ENCODE measurements at places on chromosomes 6 and 20. TPM values are rescaled to one million over a fixed set of nuclear protein-coding genes. Genes with fewer than 3 reads are reported as not detected.

Gene TRAPPC3L
- total RNA-seq, result not detected

Gene HDGFL1
- not detected for total RNA-seq

Gene SLC44A4
- total RNA-seq, result not detected

Gene APCDD1L
- total RNA-seq, result not detected

Gene ADGRF5
- total RNA-seq, result not detected

Gene PRPH2
- total RNA-seq, result not detected

Gene KIAA1755
- total RNA-seq, result not detected

Gene PDYN
- not detected for total RNA-seq

Gene CFB
- total RNA-seq, result not detected

Gene PSORS1C2
- total RNA-seq, result not detected

Gene TPD52L1
- not detected for total RNA-seq

DNA sequence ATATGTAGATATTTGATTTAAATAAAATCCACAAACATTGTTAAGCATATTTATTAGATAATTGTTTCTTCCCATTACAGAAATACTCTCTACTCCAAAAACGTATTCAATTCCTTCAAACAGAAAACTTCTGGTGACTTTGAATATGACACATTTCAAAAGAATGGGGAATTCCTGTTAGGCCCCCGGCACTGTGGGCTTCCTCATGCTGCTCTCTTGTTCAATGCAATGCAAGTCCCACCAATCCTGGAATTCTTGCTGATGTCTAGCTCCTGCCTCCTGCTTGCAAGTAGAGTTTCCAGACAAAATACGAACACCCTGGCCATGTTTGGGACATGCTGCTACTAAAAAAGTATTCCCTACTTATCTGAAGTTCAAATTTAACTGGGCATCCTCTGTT is 544.1 kb downstream of the QKI start:
- no peak for DNase-seq

- DNase-seq, result no peak
Observed at GRCh38 chr6:30857549-30857948, 26.8 kb upstream of the DDR1 start.

- DNase-seq, result no peak
Observed at GRCh38 chr6:137827977-137828810, 38.9 kb upstream of the TNFAIP3 start.

GRCh38 chr6:35718911-35719381 is 17.9 kb upstream of the ARMC12 start:
- no peak for DNase-seq

DNA sequence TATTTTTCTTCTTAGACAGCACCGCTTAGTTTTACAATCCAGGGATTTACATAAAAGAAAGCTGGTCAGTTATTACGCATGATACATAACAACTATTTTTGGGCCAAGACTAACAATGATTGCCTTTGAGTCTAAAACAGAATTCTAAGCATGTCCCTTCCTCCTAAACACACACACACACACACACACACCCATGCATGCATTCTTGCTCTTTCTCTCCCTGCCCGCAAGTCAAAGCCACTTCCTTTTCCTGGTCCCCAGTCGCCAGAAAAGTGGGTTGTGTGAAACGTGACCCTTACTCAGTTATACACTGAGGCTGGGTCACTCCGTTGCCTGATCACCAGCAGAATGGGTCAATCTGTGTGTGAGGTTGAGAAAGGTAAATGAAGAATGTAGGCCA is 31.4 kb downstream of the FYN start:
- peak; percentile 73 for DNase-seq

DNA sequence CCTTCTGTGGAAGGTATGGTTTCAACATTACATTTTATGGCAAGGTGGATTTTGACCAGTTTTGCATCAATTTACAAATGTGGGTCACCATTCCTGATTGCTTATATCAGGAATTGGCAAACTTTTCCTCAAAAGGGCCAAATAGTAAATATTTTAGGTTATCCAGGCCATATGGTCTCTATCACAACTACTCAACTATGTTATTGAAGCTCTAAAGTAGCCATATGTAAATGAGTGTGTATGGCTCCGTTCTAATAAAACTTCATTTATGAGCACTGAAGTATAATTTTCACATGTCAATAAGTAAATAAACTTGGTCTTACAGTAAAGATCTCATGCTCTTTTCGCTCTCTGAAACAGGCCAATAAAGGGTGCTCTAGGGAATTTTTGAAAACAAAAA is 362.7 kb upstream of the SASH1 start:
- no peak for DNase-seq

- DNase-seq, result no peak
Observed at GRCh38 chr6:22926790-22927354, 357.5 kb downstream of the HDGFL1 start.

DNA sequence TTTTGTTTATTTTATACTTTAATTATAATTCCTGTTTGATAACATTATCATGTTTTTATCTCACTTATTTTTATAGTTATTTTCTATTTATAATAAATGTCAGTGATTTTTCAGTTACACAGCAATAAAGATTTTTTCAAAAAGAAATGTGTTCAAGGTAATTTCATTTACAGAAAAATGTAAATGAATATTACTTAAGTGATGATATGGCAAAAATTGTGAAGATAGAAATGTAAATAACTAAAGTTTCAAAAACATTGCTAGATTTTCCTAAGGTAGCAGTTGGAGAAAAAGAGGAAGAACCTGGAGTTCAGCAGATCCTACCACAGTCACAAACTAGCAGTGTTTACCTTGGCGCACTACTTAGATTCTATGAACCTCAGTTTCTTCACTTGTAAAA is 202.6 kb downstream of the RFPL4B start:
- DNase-seq, result no peak

DNA sequence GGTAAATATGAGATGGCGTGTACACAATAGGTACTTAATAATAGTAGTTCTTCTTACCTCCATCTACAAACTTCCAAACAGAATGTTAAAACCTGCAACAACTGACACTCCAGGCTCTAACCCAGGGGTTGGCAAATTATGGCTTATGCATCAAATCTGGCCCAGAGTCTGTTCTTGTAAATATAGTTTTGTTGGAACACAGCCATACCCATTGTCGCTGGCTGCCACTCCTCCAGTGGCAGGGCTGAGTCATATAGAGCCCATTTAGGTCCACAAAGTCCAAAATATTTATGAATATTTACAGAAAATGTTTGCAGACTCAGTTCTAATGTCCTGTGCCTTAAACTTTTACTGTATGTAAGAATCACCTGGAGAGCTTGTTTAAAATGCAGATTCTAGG is 69.9 kb upstream of the BTBD3 start:
- no peak for DNase-seq

DNA sequence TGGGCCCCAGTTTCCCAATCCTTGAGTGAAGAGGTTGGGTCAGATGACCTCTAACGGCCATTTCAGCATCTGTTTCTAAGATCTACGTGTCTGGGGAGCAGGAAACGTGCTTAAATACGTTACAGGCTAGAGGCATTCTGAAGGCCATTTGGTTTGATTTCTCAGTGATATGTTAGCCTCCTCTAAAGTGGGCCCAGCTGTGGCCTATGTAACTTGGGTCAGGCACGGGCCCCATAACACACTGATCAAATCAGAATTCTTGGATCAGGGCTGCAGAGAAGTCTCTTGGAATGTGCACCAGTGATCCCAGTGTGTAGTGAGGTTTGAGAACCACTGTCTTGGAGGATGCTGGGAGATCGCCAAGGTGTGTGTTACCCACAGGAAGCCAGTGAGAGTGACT is 36.1 kb upstream of the TGM3 start:
- DNase-seq, result no peak

DNA sequence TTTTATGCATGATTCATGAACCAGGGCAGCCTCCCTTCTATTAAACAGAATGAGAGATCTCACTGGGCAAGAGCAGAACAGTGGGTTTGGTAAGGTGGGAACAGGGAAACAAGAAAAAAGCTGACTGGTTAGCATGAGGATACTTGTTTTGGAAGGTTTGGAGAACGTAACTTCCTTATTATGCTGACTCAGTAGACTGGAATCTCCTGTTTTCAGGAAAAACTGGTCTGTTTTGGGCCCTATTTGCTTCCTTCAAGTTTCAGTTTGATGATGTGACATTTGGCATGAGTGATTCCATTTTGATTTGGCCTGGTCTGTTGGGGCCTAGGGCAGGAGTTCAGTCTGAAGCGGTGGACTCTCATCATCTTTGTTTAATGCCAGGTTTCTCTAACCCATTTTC is 172.0 kb downstream of the MYLK4 start:
- DNase-seq, result no peak

DNA sequence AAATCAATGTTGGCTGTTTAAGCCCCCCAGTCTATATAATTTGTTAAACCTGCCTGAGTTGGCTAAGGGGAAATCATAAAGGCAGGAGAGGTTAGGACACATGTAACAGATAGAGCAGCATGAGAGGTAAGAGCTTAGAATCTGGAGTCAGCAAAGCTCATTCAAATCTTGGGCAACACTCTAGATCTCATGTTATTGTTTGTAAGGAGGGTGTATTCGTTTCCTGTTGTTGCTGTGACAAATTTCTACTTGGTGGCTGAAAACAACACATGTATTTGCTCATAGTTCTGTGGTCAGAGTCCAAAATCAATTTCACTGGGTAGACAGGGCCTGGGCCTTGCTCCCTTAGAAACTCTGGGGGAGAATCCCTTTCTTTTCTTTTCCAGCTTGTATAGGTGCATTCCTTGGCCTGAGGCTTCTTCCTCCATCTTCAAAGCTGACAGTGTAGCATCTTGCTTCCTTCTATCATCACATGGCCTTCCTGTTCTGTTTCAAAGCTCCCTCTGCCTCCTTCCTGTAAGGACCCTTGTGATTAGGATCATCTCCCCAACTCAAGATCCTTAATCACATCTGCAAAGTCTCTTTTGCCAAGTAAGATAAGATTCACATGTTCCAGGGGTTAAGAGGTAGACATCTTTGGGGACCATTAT is 4.4 kb downstream of the LY86 start:
- DNase-seq, result no peak

GRCh38 chr6:26249957-26250697 is 114.9 kb upstream of the BTN3A2 start:
- peak; percentile 82 for DNase-seq

- DNase-seq, result no peak
Observed at GRCh38 chr20:31815408-31816188, 3.6 kb upstream of the MYLK2 start.

- DNase-seq, result no peak
Observed at GRCh38 chr20:17023806-17024205, 203.0 kb upstream of the PCSK2 start.

DNA sequence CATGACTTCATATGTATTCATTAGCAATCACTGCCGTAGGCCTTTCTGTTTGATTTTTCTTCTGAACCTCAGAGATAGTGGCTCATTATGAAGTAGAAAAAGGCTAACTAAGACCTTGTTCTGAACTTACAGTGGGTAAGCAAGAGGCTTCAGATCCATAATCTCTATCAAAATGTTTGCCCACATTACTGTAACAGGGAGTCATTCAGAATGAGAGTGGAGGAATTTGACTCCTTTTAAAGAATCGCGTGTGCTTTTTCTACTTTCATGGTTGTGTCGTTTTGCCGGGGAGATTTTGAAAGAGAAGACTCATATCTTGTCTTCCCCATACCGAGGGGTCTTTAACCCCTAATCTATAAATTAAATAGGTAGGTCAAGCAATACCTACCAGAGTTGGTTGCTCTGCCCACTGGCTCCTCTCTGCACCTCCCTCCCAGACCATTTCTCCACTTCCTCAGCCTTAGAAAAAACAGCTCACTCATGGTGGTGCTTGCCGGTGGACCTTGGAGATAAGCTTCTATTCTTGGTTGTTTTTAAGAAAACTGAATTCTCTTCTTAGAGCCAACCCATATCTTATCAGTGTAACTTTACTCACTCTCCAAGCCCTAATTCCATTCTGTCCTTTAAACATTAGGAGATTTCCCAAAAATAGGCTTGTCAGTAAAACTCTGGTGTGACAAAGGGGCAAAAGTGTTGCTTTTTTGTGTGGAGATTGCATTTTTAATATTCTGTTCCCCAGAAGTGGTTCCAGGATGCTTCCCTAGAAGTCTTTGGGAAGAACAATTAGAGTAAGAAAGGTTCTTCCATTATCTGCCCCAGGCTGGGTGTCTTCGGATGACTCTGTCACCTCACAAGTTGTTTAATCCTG is 56.6 kb downstream of the E2F3 start:
- no peak for DNase-seq

GRCh38 chr6:20716865-20717264 is 182.6 kb downstream of the CDKAL1 start:
- DNase-seq, result no peak

DNA sequence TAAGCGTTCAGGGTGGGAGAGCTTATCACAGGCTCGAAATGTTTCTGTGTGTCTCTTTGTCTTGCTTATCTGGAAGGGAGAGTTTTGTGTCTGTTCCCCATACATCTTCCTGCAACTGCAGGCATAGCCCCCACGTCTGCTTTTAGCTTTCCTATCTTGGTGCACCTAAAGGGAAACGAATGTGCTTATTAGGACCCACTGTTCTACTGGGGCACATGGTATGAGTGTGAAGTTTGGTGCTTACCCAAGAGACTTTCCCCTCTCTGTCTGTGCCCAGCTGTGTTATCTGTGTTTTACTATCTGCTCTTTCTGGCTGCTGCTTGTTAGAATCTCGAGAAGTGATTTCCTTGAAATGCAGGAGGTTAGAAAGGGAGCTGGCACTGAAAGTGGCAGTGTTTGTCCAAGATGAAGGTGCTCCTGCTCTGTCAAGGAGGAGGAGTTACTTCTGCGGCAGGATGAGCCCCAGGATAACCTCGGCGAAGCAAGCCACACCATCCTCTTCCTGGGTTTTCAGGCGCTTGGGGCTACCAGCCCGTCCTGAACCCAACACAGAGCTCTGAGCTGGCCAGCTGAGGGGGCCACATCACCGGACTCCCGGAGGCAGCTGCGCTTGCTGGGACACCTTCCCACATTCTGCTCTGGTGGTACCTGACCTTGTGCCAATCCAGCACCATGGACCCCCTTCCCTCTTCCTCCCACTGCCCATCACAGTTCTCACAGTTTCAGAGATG is 23.4 kb downstream of the DYNLT1 start:
- DNase-seq, result no peak

DNA sequence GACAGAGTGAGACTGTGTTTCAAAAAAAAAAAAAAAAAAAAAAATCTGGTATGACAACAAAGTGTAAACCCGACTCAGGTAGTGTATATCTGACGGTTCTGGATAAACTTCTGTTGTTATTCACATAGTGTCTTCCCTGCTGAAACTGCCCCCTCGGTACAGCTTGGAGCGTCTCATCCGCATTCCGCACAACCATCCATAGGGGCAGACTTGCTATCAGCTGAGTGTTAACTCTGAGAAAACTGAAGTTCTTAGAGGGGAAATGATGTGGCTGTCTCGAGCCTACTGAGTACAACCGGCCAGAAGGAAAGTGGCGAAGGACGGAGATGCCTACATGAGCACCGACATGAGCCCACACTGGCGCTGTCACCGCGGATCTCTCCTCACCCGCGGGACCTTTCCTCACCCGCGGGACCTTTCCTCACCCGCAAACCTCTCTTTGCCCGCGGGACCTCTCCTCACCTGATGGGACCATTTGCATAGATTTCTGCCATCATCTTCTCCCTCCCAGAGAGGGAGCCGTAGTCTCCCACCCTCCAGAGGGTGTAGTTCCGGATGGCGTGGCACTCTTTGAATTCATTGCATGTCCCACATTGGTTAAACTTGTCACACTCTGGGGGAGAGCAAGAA is 9.8 kb downstream of the CTSZ start:
- DNase-seq, result no peak

GRCh38 chr6:146968041-146968760 is 236.0 kb upstream of the STXBP5 start:
- DNase-seq, result no peak
